ENCODE measurements at places on chromosomes 5 and 9. TPM values are rescaled to one million over a fixed set of nuclear protein-coding genes. Genes with fewer than 3 reads are reported as not detected.

GMCL2 gene
- total RNA-seq, result not detected

SHROOM1 gene
- total RNA-seq, result 5.1 TPM

BRD3 gene
- 128 TPM for total RNA-seq

KIF4B gene
- not detected for total RNA-seq

ARHGEF28 gene
- total RNA-seq, result 0.47 TPM

ZCCHC9 gene
- total RNA-seq, result 14.8 TPM

LECT2 gene
- total RNA-seq, result not detected

PAEP gene
- total RNA-seq, result not detected

FOXI1 gene
- not detected for total RNA-seq
